ENCODE measurements at places on chromosomes 16 and 17.

- no peak for DNase-seq
Observed at GRCh38 chr16:1819611-1820010, 7.0 kb downstream of the HAGH start.

DNA sequence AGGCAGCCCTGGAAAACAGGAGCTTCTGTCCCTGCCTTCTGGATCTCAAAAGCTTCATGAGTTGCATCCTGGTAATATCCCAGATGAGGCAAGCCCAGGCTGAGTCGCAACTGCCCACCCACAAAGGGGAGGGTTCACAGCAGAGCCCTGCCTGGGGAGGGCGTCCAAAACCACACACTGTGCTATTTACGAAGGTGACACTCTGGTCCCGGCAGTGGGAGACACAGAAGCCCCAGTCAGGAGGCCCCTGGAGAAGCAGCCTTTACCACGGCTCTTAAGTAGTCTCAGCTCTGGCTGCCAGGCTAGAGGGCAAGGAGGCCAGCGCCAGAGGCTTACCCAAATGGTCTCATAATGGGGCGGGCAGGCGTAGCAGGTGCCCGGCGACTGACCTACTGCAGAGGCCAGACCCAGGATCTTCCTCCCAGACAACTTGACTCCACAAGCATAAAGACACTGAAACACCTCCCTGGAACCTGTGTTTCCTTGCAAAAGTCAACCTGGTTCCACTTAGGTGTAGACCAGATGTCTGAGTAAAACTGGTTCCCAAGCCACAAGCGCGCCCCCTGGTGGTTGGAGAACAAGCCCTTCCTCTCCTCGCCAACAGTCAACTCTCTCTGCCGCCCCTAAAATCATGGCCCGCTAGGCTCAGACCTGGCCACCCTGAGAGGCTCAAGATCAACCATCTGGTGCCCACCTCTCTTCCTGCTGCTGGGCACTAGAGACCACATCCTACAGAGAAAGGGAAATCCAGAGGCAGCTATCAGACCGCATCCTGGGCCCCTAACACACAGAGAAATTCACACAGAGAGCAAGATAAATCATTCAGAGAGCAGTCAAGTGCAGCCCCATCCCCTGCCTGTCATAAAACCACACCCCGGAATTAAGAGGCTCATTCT lies 5.2 kb downstream of the AXIN2 start:
- DNase-seq, result peak; percentile 66

GRCh38 chr17:69763503-69763902 lies 311.5 kb upstream of the KCNJ16 start:
- peak; percentile 57 for DNase-seq

DNA sequence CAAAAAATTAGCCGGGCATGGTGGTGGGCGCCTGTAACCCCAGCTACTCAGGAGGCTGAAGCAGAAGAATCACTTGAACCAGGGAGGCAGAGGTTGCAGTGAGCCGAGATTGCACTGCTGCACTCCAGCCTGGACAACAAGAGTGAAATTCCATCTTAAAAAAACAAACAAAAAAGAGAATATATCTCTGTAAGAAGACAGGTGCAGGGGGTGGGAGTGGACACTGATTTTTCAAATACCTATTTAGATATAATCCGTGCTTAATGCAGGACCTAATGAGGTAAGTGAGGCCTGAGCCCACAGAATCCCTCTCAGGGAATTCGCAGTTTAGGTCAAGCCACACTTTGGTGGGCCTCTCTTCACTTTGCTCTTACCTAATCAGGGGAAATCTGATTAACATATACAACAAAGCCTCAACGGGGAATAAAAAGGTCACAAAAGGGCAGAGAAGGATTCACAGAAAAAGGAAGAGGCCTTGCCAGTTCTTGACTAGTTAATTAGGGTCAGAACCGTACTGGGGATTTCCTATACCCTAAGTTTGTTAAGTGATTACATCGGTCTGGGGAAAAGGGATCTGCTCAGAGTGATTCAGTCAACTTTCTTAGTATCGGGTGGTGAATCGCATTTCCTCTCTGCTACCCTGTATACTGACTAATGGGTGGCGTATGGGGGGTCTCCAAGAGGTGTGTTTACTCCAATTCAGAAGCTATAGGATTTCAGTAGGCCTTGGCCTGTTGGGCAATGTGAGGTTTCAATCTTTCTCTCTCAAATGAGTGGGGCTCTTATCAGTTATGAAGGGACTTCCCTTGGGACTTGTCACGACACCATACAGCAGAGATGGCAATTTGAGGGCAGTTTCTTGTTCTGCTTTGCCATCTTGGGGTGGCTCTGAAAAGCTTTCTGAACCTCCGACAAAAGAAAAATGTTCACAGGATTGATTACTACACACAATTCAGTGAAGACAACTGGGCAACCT lies 1.9 kb upstream of the NFAT5 start:
- DNase-seq, result peak; percentile 38

DNA sequence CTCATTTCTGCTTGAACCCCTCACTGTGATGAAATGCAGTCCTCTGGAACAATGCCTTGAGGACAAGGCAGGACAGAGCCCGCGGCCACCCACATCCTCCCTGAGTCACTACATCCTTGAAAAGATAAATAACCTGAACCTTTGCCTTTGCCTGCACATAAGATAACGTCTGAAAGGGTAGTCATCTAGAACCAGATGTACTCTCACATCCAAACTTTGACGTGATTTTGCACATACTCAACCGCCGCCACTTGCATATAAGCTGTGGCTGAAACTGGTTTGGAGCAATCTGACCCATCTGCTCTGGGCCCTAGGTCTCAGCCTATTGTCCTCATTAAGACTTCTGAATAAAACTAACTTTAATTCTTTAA lies 252.1 kb downstream of the PHKB start:
- DNase-seq, result peak; percentile 96

GRCh38 chr17:1718362-1719165 lies 5.9 kb upstream of the WDR81 start:
- DNase-seq, result no peak

Measured in fibroblast of mammary gland (primary cell).